ENCODE measurements at places on chromosomes 6 and 20.

GRCh38 chr20:9375221-9375681 lies 139.1 kb upstream of the LAMP5 start:
- no peak for DNase-seq

GRCh38 chr6:110345025-110345424 lies 13.1 kb downstream of the METTL24 start:
- no peak for DNase-seq

- no peak for DNase-seq
These were observed 512.3 kb downstream of the HDGFL1 start for GRCh38 chr6:23081701-23082100.

- no peak for DNase-seq
These were observed 336.7 kb upstream of the PRND start for GRCh38 chr20:4384961-4385360.

DNA sequence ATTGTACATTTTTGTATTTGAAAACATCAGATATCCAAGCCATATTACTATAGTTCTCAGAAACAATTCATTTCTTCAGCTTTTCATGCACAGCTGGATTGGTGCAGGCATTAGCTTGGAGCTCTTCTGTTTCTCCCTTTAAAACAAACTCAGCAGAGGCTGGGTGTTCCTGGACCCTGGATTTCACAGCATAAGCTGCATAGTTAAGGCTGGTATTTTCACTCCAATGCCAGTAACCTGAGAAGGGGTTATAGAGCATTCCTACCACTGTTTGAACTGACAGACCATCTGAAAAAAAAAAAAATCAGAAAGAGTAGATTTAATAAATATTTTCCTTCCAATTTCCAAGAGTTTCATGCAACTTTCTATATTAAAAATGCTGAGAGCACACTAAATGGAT lies 20.1 kb upstream of the FAXC start:
- DNase-seq, result no peak

DNA sequence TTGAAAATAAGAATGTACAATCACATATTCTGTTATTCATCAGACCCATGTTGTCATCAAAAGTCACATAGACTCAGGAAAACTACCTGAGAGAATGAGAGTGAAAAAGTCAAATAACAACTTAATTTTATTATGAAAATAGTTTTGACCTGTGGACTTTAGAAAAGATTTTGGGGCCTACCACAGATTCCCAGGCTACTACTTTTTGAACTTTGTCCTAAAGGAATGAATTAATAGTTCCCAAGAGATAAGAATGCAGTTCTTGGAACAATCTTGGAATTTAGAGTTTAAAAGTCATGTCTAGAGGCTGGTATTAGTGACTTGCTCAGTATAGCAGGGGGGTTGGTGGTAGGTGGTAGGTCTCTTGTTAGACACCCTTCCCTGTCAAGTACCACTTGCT lies 3.3 kb downstream of the TAF8 start:
- no peak for DNase-seq

DNA sequence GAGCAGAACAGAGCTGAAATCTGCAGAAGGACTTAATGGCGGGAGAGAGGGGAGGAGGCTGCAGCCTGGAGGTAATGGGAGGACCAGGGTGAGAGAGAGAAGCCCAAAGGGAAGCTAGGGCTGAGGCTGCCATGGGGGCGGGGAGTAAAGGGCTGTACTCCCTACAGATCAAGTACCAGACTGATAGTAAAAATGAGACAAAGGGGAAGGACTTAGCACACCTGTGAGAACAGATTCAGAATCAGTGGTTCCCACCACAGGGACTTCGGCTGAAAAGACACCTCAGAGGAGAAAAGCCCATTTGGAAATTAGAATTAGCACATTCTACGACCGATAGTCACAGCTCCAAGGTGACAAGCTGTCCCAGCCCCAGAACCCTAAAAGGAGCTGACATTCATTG lies 6.4 kb upstream of the TBXT start:
- no peak for DNase-seq

- no peak for DNase-seq
These were observed 112.2 kb upstream of the ARMC2 start for GRCh38 chr6:108736002-108736361.

- DNase-seq, result no peak
These were observed 375.4 kb upstream of the HS3ST5 start for GRCh38 chr6:114718186-114718585.

GRCh38 chr20:54848984-54849538 lies 373.7 kb downstream of the DOK5 start:
- DNase-seq, result no peak

DNA sequence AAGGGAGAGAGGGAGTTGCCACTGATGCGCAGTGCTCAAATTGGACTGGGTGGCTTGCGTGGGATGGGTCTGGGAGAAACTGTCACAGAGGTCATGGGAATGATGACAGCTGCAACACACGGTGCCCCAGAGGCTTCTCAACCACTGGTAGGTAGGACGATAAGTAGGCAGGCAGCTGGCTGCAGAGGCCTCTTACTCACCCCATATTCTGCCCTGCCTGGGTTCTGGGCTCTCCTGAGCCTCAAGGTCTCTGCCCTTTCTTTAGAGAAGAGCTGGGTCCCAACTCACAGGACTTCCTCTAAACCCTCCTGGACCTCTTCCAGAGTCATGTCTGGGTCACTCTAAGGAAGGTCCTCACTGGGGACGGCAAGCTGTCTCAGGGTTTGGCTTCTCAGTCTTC lies 37.2 kb upstream of the RNF24 start:
- no peak for DNase-seq

GRCh38 chr20:33925867-33926266 lies 67.8 kb upstream of the RALY start:
- no peak for DNase-seq

DNA sequence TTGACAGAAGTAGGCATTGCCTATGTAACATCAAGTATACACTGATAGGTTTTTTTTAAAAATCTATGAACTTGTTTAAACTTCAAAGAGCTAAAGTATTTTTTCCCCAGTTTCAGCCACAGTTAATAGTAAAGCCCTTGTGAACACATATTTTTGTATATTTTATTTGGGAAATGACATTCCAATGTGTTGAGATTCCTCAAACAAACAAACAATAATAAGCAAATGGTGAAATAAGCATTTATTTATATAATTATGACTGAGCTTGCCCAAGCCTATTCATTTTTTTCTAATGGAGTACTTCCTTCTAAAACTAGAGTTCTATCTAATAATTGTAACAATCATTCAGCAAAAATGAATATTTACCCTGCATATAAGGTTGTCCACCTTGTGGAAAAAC lies 12.5 kb downstream of the SYCP2 start:
- DNase-seq, result no peak

DNA sequence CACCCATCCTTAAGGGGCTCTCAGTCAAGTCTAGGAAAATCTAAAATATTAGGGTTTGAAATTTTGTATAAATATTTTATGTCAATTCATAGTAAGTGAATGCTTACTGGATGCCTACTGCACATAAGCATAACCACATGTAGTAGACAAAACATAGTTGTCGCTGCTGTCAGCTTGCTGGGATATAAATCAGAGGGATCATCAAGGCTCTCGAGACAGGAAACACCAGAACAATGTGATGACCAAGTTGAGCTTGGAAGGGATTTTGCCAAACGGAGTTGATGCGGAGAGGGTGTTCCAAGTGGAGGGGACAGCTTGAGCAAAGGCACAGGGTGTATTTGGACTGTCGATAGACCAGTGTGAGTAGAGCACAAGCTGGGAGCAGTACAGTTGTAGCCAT lies 105.8 kb upstream of the SUPT3H start:
- no peak for DNase-seq

- no peak for DNase-seq
These were observed 80.3 kb upstream of the BMP5 start for GRCh38 chr6:55955684-55956083.

GRCh38 chr20:24995741-24996448 lies 3.3 kb upstream of the APMAP start:
- DNase-seq, result peak; percentile 86

GRCh38 chr6:137820425-137820824 lies 46.6 kb upstream of the TNFAIP3 start:
- DNase-seq, result no peak

DNA sequence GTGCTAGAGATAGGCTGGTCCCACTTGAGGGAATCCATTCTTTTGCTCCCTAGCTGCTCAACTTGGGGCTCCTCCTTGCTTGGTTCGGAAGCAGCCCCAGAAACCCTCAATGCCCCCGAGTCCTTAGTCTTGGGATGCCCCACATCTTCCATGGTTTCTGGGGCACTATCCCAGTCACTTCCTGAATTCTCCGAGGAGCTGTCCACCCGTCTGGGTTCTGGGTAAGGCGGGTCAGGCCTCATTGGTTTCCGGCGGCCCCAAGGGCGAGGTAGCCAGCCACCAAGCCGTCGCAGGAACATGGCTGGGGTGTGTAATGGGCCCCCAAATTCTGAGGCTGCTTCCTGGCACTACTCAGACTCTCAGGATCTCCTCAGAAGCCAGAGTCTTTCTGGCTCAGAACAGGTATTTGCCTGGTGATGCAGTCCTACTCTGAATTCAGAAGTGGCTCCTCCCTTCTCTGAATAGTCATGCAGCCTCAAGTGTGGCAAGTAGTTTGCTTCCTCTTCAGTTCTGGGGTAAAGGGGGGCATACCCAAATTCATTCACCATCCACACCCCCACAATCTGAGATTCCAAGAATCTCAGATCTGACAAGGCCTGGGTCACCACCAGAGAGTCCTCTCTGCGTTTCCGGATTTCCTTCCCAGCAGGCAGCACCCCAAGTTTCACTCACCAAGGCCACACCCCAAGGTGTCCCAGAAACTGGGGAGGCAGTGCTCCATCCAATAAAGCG lies 763 bp downstream of the C6orf47 start:
- DNase-seq, result no peak

GRCh38 chr6:12976366-12976765 lies 259.8 kb downstream of the PHACTR1 start:
- no peak for DNase-seq

DNA sequence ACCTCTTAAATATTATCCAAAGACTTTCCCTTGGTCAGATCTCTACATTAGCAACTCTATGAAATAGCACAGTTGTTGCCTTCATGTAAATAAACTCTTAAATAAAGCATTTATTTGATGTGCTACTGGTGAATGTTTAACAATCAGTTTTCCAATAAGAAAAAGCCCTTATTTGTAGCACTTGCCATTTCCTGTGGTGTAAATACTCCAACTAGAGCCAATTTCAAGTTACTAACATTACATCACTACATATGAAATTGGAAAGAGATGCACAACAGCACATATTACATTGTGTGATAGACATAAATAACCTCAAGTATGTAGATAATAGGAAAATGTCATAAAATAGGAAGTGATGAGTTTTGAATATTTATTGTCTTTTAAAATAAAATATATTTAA lies 5.0 kb upstream of the MYB start:
- no peak for DNase-seq

DNA sequence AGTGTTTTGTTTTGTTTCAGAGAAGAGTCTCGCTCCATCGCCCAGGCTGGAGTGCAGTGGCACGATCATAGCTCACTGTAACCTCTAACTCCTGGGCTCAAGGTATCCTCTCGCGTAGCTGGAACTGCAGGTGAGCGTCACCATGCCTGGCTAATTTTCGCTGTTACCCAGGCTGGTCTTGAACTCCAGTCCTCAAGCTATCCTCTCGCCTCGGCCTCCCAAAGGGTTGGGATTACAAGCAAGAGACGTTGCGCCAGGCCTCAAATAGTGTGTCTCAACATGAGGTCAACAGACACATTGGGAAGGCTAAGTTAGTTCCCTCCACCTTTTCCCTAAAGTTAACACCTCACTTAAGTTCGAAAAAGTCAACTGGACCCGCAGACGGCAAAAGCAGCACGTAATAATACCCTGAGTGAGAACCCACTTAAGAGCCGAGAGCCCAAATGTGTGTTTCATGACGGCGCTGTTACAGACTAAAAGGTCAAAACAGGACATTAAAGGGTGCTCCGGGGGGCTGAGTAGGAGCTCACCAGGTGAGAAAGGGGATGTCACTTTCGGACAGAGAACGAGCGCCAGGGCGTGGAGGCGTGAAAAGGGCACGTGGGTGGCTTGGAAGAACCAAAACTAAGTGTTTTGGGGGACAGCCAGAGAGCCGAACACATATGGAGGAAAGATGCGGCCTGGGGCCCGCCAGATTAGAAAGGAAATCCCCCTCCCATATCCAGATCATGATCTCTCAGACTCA lies 499 bp downstream of the TTI1 start:
- DNase-seq, result no peak

DNA sequence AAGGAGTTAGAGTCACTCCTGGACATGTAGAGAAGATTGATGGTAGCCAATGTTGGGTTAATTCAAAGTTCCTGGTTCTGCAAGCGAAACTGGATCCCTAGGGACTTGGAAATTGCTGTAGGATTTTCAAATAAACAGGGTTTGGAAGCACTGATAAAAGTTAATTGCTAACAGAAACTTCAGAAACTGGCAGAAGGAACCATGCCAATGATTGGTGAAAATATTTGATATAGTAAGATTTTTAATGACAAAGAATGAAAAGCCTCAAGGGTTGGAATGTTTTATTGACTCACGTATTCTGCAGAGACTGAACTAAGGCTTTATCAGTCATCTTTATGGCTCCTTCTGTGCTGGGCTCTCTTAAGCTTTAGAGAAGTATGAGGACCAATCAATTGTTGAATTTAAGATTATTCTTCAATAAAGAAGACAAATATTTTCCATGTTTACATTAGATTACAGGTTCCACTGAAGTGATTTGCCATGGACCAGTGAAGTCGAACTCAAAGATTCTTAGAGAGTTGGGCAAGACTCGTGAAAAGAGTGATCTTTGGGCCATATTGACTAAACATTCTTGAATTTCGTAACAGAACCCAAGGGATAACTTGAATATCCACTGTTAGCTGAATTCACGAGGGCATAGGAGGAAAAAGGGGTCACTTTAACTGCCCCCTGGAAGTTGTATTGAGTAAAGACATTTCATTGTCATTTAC lies 371.4 kb downstream of the HDGFL1 start:
- DNase-seq, result no peak

GRCh38 chr6:46014511-46015118 lies 1.0 kb downstream of the CLIC5 start:
- no peak for DNase-seq

- no peak for DNase-seq
These were observed 66.7 kb downstream of the FAM229B start for GRCh38 chr6:112153926-112154607.

- DNase-seq, result peak; percentile 12
These were observed 542 bp downstream of the USP49 start for GRCh38 chr6:41894366-41895299.

- no peak for DNase-seq
These were observed 55.1 kb upstream of the MLIP start for GRCh38 chr6:54056105-54056504.

DNA sequence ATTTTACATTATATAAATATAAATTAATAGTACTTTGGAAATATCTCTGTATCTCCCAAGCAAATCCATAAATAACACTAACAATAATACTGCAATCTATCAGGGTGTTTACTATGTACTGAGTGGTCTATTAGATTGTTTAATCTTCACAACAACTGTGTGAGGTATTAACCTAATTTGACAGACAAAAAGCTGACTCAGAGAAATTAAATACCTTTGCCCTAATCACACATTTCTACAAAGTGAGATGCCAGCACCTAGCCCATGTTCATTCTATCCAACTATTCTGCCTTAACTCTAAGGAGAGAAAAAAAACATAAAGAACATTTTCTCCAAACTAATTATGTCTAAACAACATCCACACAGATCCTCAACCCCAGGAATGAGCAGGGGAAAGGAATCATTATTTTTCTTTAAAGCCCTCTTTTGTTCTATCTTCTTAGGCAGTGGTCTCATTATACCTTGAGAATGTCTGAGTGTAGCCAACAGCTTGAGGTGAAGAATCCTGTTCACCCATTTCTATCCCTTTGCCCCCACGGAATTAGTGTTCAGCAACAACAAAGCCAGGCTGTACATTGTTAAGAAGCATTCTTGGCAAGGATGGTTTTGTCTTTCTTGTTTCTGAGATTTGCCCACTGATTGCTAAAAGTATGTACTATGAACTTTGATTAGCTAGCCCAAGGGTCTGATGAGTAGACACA lies 42.7 kb downstream of the PRL start:
- no peak for DNase-seq

Data from NCI-H345 (cell line).